ENCODE measurements at places on chromosomes 2 and 18. TPM values are rescaled to one million over a fixed set of nuclear protein-coding genes. Genes with fewer than 3 reads are reported as not detected.

The TMEM163 gene
- 17.2 TPM for total RNA-seq

The PDE11A gene
- total RNA-seq: under 0.01 TPM

The AQP12A gene
- not detected for total RNA-seq

The GTF2A1L gene
- not detected for total RNA-seq

The KCNIP3 gene
- total RNA-seq: 7.5 TPM

The RPRD1A gene
- 26.4 TPM for total RNA-seq

The SLC9A4 gene
- total RNA-seq: not detected
